Epithelial cell of alveolus of lung (primary cell): ENCODE measurements at places on chromosomes 3 and 15. TPM values are rescaled to one million over a fixed set of nuclear protein-coding genes. Genes with fewer than 3 reads are reported as not detected.

Gene EID1
- total RNA-seq, result 286 and 297 TPM in 2 replicates

Gene THPO
- total RNA-seq, result 0.39 and 0.56 TPM in 2 replicates

Gene SH3GL3
- total RNA-seq, result 0.78 TPM in 1 of 2 replicates, not detected in the other

Gene FAM227B
- total RNA-seq, result 3.2 and 4.3 TPM in 2 replicates

Gene LRRK1
- 4.0 and 9.8 TPM in 2 replicates for total RNA-seq

Gene CASR
- total RNA-seq, result not detected in 2 replicates
